Motor neuron (in vitro differentiated cells): ENCODE measurements at places on chromosomes 6 and 20. TPM values are rescaled to one million over a fixed set of nuclear protein-coding genes. Genes with fewer than 3 reads are reported as not detected.
A peak's percentile ranks its signal among the peaks of the same experiment; 100 is the strongest.

DNA sequence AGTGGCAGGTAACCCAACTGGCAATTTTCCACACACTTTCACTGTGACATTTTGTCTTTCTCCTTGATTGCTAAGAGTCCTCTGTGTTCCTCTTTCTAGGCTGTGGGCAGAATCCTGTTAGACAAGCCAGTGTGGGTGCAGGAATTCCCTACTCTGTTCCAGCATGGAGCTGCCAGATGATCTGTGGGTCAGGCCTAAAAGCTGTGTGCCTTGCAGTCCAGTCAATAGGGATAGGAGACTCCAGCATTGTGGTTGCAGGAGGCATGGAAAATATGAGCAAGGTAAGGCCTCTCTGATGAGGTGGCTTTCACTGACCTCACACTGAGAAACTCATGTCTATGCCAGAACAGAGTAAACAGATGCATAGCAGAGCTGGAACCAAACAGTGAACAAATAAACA is 5.1 kb downstream of the ACAT2 start:
- ATAC-seq: no peak

The CD164 gene
- 32.8 and 36.8 TPM in 2 replicates for total RNA-seq

The SEMG1 gene
- 0.42 TPM in 1 of 2 replicates, not detected in the other for total RNA-seq

- ATAC-seq: no peak
Measured at GRCh38 chr6:104887350-104887749, 27.6 kb upstream of the HACE1 start.

The TRIM31 gene
- total RNA-seq: 0.92 and 1.2 TPM in 2 replicates

DNA sequence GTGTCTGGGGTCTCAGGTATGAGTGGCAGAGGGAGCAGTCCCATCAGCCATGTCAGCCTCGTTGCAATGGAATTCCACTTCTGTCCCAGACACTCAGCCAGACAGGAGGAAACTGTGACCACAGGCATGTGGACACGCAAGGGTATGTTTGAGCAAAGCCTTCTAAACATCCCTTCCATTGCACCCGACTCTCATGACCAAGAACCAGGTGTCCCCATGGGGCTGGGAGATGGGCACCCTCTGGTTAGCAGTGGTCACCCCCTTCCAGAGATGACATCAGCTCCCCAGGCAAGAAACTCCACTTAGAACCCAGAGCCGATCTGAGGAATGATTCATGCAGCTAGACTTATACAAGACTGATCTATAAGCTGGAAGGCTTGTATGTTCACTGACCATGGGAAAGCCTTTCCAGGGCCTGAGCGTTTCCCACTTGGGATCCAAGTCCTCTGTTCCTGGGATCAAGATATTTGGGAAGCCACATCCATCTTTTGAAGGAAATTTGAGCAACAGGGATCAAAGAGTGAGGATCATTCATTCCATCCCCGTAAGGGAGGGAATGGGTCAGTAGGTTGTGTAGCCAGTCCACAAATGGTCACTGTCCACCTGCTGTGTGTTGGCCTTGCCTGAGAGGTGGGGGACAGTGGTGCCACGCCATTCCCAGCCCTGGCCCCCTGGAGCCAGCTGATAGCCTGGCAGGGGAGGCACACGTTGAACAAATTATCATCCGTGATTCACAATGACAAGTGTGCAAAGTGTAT is 3.9 kb upstream of the MRGBP start:
- no peak for ATAC-seq

DNA sequence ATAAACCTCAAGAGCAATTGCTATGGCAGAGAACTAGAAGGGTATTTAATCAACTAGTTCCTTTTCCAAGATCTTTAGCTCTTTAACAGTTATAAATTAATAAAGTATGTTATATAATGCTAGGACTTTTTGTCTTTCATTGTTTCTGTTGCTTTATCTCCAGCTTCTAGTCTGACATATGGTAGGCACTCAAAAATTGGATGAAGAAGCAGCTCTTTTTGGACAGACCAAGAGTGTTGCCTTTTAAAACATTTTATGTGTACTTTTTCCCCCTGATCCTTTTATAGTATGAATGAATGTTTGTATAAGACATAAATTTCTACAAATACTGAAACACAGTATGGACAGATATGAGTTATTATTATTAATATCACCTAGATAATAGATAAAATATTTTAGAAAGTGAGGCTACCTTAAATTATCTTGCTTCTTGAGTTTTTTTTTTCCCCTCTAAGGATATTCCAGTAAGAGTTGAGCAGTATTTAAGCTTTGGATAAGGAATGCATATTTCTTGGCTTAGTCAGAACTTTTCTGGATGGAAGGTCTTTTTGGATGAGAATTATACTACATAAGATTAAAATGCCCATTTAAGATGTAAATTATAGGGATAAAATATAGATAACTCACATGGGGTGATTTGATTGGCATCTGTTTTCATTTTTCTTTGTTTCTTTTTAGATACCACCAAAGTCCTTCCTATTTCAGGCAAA is 16.6 kb downstream of the LAMA2 start:
- no peak for ATAC-seq

- ATAC-seq: no peak
Measured at GRCh38 chr20:41355192-41355591, 11.4 kb downstream of the EMILIN3 start.

- ATAC-seq: peak; percentile 81
Measured at GRCh38 chr6:15399641-15400470, 154.0 kb downstream of the JARID2 start.

DNA sequence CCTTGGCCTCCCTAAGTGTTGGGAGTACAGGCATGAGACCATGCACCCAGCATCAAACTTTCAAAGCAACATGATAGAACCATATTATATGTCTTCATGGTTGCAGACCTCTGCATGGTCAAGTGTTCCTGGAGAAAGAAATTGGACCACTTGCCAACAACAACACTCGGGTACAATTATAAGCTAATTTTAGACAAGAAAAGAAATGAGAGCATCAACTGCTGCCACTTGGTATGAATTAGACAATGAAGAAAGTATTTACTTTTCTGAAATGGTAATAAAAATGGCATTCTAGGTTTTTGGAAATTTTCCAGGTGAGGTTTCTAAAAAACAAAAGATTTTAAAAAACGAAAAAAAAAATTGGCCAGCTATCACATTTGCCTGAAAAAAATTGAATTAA is 7.7 kb upstream of the PM20D2 start:
- ATAC-seq: no peak

- peak; percentile 99 for ATAC-seq
Measured at GRCh38 chr20:46959081-46959692, 64.5 kb downstream of the EYA2 start.

The SDC4 gene
- 32.9 and 77.2 TPM in 2 replicates for total RNA-seq

DNA sequence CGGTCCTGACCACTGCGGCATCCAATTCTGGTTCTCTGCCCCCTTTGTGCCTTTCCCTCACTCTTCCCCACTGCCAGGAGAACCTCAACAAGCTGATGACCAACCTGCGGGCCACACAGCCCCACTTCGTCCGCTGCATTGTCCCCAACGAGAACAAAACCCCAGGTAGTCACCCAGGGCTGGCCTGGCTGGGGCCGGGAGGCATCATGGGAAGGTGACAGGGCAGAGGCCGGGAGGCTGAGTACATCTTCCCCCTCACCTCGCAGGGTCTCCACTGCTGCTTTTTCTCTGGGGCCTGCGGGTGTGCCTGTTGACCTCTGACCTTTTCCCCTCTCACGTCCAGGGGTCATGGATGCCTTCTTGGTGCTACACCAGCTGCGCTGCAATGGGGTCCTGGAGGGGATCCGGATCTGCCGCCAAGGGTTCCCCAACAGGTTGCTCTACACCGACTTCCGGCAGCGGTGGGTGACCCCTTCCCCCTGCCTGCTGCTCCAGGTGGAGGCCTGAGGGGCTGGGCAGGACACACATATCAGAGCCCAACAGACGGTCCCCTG is 35.1 kb downstream of the MYH7B start:
- no peak for ATAC-seq

DNA sequence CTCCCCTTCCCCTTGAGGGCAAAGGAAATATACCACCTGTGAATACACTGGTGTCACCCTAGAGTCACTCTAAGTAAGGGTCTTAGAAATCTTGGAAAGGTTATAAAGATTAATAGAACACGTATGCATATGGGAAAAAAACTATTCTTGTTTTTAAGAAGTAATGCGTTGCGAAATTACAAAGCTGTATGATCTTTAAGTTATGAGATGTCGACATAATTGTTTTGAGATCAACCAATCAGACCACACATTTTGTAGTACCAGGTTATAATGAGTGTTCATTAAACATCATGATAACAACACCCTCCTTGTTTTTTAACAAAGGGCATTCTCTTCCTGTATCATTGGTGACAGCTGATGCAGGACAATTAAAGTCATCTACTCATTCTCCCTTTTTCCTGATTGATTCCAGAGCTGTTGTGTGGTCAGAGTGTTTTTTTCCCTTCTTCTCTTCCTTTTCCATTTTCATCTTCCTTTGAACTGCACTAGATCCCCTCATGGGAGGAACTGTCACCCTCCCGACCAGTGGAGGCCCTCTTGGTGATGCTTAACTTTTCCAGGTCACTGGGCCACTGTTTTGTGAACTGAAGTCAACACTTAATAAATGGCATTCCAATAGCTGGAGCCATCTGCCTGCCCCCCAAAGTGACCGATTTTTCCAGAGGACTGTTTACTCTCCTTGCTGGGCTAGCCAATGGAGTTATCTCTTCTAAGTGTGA is 37.0 kb downstream of the PRDM1 start:
- peak; percentile 23 for ATAC-seq

GRCh38 chr6:5197084-5197483 is 63.7 kb downstream of the LYRM4 start:
- ATAC-seq: no peak

DNA sequence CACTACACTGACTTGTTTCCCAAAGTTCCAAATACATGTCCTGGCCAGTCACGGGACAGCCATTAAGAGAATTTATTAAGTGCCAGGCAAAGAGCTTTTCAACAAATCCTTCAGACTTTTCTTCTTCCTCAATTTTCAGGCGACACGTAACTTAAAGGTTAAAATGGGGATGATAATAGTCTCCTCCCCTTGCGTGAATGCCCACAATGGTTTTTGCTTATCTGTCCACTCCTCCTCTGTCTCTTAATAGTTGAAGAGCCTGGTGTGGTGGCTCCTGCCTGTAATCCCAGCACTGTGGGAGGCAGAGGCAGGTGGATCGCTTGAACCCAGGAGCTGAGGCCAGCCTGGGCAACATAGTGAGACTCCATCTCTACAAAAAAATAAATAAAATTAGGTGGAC is 11.4 kb upstream of the PARD6B start:
- no peak for ATAC-seq
